ENCODE measurements at places on chromosomes 5 and 9.

- DNase-seq: no peak
These were observed 16.7 kb upstream of the THG1L start for GRCh38 chr5:157714596-157714864.

GRCh38 chr9:133643362-133643755 lies 7.2 kb downstream of the DBH start:
- no peak for DNase-seq

GRCh38 chr5:151758430-151759241 lies at the start of gene ATOX1:
TSS of gene ATOX1 (minus strand) at chr5:151758631. CDS start at chr5:151758551, 80 bp downstream.
- peak; percentile 91 for DNase-seq

DNA sequence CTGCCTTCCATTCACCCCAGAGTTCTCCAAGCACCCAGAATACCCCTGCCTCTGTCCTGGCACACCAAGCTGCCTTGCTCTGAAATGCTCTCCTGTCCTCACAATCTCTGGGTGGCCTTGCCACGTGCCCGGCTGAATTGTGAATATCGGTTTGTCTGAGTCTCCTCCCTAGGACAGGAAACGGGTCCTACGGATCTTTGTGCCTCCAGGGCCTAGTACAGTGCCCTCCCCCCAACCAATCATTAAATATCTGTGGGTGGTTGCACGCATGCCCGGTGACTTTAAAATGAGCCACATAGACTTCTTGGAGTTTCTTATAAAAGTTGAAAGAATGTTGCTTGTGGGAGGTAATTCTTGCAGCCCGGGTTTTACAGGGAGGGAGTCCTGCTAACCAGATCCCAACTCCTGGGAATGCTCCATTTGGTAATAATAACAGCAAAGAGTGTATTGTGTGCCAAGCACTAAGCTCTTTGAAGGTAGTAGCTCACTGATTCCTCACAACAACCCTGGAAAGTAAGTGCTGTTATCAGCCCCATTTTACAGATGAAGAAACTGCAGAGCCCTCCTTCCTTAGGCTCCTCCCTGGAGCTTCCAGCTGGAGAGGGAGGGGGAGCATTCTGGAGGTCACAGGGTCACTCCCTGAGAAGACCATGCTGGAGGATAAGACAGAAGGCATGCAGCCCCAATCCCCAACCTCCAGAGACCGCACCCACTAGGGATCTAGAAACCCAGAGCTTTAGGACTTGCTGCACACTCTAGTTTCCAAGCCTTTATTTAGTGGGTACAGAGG lies 23.4 kb downstream of the URM1 start:
- no peak for DNase-seq

GRCh38 chr5:103145196-103145595 lies 25.1 kb downstream of the PPIP5K2 start:
- no peak for DNase-seq

GRCh38 chr5:43997647-43998272 lies 391.5 kb downstream of the FGF10 start:
- no peak for DNase-seq

GRCh38 chr9:106326493-106326892 lies 536.5 kb upstream of the ZNF462 start:
- DNase-seq: no peak

GRCh38 chr5:377326-377981 lies 55.9 kb downstream of the AHRR start:
- DNase-seq: no peak

DNA sequence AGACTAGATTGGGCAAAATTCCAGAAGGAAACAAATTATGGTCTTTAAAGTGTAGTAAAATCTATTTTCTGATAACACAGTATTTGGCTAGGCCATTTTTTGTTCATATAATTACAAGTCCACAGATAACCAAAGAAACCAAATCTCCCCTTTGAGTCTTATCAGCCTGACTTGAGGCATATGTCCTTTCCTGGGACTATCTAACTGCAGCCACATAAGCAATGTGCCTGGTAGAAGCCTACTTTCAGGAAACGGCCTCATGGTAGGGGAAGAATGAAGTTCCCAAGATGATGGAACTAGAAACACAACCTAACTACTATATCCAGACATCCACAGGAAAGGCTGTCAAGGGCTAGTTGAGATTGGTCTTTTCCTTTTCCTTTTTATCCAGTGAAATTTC lies 130.0 kb downstream of the PIK3R1 start:
- no peak for DNase-seq

DNA sequence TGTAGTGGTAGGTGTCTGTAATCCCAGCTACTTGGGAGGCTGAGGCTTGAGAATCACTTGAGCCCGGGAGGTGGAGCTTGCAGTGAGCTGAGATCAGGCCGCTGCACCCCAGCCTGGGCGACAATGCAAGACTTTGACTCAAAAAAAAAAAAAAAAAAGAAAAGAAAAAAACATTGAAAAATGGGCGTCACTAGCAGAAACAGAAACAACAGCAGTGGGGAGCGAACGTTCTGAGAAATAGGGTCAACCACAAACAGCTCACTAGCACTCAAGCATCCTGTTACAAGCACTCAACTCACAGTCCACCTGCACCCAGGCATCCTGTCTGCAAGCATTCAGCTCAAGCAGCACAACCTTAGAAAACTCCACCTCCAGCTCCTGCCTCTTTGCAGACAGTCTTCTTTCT lies 17.2 kb downstream of the TRIM14 start:
- DNase-seq: peak; percentile 82

- peak; percentile 64 for DNase-seq
These were observed at the start of gene SUSD3 for GRCh38 chr9:93058355-93059010. TSS of gene SUSD3 (plus strand) at chr9:93058701. CDS start at chr9:93058743, 42 bp downstream.

DNA sequence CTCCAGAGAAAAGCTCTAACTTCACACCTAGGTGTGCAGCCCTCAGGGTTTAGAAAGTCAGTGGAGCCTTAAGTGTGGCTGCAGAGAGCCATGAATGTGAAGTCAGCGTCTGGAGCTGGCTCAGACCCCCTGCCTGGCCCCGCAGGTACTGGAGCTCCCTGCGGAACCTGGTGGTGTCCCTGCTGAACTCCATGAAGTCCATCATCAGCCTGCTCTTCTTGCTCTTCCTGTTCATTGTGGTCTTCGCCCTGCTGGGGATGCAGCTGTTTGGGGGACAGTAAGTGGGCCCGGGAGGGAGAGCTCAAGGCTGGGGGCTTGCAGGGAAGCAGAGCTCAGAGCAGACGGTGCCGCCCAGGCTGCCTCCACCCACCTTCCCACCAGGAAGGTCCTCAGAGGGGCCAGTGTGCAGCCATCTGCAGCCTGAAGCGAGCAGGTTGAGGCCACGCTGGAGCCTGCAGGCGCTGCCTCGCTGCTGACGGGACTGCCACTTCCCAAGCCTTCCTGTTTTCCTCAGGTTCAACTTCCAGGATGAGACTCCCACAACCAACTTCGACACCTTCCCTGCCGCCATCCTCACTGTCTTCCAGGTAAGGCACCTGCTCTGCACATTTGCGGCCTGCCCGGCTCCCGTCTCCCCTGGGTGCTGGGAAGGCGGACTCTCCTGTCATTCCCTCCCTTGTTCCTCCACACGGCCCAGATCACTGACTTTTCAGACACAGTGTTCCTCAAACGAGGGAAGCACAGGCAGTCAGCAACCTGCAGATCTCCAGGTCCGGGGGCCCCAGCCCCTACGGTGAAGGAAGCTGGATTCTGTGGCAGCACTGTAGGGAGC lies 108.9 kb downstream of the CACNA1B start:
- no peak for DNase-seq

Measured in stimulated activated CD4-positive, alpha-beta T cell treated with anti-CD3 and anti-CD28 coated beads, Interleukin-1b, Interleukin-23, amount 100 ng/mL, for 48 hours (primary cell).